HT1080 (cell line): ENCODE measurements at places on chromosomes 2 and 18.

DNA sequence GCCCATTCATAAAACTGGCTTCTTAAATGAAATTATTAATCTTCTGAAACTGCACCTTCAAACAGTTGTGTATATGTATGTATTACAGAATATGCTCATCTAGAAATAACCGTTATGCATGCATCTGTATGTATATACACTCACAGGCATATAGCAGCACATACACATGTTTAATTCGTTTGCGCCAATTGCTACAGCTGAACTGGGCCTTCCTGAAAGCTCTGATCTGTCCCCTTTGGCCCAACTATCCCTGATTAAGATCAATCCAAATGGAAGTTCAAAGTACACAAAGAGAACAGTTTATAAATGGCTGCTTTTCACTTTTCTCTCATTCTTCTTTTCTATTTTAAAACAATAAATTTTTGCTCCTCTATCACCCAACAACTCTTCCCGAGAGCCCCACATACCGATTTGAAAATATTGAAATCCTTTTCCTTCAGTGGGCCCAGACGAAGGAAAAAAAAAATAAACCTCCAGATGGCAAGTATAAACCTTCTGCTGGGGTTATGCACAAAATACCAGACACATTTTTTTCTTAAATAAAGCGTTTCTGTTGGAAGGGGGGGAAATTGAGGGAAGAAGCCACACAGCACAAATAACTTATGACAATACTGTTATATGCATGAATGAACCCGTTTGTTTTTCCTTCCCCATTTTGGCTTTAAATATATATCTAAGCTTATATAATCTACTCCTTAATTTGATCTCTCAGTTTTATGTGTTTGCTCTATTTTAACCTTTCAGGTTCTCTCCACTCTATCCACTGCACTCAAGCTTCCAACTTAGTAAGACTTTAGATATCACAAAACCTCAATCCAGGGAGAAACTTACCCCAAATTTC, 267.3 kb downstream of the TCF4 start:
- DNase-seq = peak; percentile 36

- no peak for DNase-seq
These were observed 40.9 kb upstream of the TRIM43B start for GRCh38 chr2:95525294-95526035.

DNA sequence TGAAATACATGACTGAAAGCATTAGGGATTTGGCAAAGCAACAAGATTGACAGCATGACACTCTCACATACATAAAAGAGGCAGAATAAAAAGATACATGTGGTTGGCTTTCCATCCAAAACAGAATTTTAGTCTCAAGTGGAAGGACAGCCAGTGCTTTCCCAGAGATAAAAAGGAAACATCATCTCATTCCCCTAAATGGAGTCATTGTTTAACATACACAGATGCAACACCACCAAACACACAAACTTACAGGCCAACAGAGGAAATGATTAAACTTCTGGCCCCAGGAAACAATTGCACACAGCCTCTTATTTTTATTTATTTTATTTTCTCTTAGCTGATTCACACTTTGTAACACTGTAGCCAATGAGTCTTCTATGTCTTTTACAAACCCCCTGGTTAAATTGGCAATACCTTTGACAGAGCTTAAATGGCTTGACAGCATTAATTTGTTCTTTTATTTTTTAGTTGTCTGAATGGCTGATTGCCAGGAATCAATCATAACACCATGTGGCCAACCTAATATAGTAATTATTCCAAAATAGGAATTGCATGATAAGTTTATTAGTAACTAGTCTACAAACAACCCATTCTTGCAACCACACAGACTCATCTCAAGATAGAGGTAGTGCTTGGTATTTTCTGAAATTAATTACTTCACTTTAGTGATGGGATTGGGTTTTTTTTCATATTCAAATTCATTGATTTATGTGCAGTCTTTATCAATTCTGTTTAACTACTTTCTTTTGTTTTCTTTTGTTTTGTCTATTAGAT, 190.5 kb downstream of the RND3 start:
- DNase-seq = peak; percentile 76

DNA sequence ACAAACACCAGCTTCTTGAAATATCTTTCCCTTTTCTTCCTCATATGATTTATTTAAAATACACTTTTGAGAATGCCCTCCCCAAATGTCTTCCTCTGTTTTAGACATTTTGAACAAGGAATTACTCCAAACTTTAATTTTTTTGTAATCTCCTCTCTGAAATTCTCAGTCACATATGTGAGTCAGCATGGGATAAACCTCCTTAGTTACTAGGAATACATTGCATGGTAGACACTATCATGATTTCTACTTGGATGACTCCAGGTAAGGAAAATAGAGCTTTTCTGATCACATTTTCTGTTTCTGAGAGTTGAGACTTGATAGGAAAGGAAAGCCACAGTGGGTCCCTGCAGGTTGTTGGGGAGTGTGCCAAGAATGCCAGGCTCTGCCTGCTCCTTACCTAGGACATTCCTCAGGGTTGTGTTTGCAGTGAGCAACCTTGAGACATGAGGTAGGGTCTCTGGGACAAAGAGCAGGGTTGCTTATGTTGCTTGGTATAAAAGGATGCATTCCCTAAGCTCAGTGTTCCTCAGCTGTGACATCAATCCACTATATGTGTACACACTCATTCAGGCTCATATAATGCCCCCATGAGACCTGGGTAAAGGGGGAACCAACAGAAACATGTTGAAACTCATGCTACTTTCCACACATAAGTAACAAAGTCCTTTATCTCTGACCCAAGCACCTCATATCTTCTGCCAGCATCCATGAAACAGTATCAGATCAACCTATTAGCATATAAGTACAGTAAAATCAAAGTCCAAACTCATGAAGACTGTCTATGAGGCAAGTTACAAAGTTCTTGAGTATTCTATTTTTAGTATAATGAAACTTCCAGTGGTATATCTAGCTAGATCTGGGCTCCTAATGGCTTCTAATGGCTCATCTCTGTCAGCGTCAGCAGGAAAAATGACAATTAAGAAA, 112.8 kb upstream of the SCN1A start:
- DNase-seq = no peak

DNA sequence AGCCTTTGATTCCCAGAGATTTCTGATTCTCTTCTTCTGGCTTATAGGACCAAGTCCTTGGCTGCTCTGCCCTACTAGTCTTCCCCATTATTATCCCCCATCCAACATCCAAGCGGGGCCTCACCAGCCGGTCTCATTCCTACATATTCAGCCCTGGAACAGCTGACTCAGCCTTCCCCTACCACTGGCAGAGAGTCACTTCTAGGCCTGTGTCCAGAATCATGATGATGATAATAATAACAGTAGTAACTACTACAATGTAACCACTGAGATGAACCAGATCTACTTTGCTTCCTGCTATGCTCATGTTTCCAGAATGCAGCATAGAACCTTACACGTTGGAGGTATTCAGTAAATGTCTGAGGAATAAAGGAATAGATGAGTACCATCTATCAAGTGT, 295.2 kb downstream of the SRBD1 start:
- DNase-seq = peak; percentile 76

DNA sequence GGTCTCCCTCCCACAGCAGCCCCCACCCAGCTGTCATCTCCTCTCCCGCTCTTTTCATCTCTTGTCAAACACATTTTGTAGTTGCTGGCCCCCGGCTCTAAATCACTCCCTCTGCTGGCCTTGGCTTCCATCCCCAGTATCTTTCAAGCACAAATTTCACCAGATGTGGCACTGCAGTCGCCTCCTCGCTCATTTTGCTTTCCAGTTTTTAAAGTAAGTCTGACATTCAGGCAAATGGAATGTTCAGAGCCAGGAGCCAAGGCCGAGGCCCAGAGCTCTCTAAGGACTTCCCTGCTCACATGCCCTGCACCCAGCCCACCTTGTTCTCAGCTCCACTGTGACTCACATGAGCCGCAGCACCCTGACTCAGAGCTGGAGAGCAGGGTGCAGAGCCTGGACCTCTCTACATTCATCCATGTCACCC, 158.4 kb downstream of the GALNT14 start:
- DNase-seq = peak; percentile 91

DNA sequence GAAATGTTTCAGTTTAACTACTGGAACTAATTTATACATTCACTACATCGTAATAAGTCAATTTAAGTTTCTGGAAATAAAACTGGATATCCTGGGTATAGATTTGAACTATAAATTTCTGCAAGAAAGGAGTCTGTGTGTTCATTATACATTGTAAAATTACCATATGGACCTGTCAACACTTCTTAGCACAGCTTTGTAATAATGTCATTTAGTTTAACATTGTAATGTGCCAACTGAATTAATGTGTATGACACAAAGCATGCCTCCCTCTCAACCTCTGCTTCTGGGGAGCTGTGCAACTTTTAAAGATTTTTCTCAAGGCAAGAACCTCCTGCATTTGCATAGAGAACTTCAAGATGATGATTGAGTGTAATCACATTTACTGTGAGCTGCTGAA, 213.7 kb upstream of the GALNT5 start:
- DNase-seq = no peak

DNA sequence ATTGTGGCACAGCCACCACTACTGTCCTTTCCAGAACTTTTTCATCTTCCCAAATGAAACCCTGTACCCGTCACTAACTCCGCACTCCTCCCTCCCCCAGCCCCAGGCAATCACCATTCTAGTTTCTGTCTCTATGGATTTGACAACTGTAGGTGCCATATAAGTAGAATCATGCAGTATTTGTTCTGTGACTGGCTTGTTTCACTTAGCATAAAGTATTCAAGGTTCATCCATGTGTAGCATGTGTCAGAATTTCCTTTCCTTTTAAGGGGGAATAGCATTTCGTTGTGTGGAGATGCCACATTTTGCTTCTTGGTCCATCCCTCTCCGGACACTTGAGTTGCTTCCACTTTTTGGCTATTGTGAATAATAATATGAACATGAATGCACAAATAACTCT, 842 bp upstream of the CKAP2L start:
- no peak for DNase-seq

DNA sequence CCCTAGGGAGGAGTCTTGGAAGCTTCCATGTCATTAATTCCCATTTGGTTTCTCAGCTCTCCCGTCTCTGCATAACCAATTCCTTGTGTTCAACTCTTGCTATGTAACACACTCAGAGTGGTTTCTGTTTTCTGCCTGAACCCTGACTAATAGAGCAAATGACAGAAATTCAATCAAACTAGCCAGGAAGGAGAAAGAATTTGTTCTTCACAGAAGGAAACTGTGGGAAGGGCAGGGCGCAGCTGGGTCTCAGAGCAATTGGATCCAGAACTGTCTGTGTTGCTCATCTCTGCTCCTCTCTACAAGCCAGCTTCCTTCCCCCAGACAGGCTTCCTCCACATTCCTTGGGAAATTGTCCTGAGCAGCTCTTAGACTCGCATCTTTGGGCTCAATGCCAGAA, 269.8 kb downstream of the TNS1 start:
- peak; percentile 16 for DNase-seq

GRCh38 chr2:73935641-73936040, 9.0 kb downstream of the DGUOK start:
- no peak for DNase-seq

DNA sequence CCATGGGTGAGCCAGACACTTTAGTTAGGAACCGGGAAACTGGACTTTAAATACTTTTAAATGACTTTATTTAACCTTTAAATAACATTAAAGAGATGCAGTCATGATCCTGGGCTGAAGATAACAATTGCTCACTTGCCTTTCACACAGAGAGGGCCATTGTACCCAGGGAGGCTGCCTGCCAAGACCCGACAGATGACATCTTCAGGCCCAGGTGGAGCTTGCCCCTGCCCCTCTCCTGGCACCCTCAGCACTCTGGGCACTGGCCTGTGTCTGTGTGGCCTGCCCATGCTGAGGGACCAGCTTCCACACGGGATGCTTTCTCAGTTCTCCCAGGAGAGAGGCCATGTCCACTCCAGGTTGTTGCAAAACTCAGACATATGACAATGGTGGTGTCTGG, 216.4 kb upstream of the MYT1L start:
- DNase-seq = no peak

DNA sequence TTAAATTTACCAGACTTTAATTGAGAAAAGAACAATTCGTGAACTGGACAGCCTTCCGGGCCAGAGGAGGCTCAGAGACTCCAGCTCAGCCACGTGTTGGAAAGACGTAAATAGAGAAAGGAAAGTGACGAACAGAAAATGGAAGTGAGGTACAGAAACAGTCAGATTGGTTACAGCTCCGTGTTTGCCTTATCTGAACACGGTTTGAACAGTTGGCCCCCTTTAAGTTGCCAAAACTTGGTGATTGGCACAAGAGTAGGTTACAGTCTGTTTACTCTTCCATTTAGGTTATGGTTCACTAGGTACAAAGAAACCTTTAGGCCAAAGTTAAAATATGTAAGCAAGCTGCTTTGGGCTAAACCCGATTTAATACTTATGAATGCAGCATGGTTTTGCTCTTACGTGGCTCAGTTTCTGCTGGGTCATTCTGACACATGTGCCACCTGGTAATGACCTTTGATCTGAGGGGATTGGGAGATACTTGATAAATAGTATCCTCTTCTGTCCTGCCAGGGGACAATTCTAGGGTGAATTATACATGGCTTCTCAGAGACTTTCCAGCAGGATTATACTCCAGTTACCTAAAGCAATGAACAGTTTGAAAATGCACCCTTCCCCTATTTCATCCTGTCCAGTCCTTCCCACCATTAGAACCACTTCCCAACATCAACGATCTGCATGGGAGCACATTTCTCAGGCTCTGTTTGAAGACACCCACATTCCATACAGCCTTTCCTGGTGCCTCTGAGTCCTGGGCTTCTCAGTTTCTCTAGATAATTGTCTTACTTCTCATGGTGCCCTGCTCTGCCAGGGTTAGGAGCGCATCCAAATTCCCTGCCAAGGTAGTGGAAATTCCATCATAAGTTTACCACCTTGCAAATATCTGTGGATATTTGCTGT, 65.1 kb upstream of the TGIF1 start:
- DNase-seq = no peak

DNA sequence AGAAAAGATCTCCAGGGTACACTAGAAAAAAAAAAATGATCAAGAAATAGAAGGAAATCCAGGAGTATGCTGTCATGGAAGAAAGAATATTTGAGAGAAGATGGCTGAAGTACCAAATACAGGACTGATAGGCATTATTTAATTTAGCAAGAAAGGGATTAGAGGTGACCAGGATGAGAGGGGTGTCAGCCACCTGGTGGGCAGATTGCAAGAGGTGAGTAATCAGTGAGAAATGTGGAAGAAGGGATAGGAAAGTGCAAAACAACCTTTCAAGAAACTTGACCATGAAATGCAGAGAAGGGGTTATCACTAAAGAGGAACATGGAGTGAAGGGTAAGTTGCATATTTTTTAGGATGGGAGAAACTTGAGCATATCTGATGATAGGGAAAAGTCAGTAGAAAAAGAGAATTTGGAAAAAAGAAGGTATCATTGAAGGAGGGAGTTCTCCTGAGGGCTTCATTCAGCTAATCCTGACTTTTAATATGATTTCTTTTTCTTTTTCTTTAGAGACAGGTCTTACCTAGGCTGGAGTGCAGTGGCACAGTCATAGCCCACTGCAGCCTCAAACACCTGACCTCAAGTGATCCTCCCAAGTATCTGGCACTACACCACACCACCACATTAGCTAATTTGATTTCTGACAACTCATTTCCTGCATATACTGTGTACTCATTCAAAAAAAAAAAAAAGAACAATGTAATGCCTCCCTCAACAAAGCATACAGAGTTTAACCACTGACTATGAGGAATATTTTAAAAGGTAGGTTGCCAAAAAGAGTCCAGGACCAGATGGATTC, 101.3 kb downstream of the LRP2 start:
- DNase-seq = peak; percentile 43

GRCh38 chr2:143675021-143675420, 545.8 kb downstream of the ARHGAP15 start:
- no peak for DNase-seq
